ENCODE measurements at places on chromosomes 7 and 10.

DNA sequence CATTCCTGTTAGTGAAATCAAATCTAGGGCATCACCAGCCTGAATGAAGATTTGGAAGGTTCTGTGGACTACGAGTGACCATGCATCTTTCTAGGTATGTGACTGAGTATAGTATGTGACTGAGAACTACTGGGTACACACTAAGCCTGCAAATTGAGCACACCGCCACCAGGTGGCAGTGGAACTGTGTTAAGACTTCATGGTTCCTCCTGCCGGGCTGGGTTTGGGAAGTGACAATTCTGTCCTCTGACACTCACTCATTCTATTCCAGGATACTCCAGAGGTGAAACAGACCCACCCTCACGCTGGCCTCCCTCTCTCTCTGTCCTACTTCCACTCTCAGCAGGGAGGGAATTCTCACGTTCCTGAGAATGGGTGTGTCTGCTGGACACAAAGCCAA, 84.0 kb upstream of the TMEM248 start:
- peak; percentile 62 for DNase-seq

- peak; percentile 93 for DNase-seq
Observed at GRCh38 chr7:1459512-1459892, 232 bp upstream of the MICALL2 start.

- no peak for DNase-seq
Observed at GRCh38 chr7:146067880-146068279, 48.7 kb upstream of the CNTNAP2 start.

DNA sequence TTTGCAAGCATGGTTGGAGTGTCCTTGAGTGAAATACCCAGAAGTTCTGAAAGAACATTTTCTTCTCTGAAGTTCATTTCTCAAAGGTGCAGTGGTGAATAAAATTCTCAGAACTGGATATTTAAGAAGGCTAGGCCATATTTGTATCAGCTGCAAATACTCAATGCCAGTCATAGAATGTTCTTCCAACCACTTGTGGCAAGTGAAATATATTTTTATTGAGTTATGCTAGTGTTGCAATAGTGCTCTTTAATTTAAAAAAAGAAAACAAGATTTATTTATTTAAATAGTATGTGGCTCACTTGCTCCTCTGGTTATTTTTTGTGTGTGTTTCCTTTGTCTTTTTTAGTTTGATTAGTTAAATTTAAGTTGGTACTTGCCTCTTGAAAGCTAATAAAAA, 64.5 kb downstream of the PALS2 start:
- DNase-seq: no peak

GRCh38 chr7:41637049-41637448, 65.8 kb downstream of the INHBA start:
- no peak for DNase-seq

DNA sequence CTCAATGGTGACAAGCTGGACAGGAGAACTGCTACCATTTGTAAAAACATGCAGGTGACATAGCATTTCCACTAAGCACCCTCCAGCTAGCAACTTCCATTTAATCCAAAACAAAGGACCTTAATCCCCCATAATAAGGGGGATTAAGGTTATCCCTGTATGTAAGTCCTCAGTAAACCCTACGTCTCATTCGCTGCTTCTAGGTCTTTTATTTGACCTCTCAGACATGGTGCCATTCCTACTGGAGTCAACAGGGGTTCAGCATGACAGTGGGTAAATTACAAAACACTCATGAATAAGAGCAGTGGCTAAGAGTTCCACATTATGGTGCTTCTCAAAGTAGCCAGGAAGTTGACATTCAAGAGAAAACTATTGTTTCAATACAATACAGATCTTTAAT, 121.8 kb upstream of the CAV2 start:
- no peak for DNase-seq

DNA sequence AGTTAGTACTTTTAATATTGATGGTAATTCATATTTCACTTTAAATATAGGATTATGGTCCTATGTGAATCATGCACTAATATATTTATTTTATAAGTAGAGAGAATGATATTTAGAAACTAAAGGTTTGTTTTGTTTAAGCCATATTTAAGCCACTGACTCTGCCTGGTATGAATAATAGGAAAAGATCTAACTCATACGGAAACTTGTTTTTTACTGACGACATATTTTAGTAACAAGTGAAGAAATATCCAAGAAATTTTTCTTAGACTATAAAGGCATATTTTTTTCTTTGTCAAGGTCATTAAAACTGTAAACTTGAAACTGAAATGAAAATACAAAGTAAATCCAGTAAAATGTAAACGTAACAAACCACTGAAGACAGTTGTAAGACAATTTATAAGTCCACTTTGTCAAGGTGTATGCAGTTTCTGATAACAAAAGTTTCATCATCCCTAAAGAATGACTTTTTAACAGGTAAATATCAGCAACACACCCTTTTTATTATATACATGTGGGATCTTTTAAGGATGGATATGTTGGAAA, 147.1 kb downstream of the PHF14 start:
- DNase-seq: no peak

DNA sequence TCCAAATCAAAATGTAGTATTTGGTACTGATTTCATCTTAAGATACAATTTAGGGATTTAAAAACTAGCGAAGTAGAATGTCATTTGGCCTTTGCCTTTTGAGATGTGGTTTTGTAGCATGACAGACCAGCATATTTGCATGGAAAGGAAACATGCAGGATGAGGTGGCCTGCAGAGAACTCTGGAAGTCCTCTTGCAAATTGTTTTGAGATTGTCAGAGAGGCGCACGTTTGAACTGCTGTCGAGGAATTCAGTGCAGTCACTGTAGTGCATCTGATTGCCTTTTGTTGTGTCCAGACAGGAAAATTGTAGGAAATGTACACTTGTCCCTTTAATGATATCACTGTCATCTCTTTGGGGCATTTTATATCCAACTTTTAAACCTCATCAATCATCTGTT, 136.7 kb downstream of the CELF2 start:
- no peak for DNase-seq

GRCh38 chr7:17951742-17952254, 11.5 kb upstream of the SNX13 start:
- no peak for DNase-seq

Data from NCI-H2081 (cell line).